Esophagus squamous epithelium (tissue), 5 donors: ENCODE measurements at places on chromosomes 3 and 15. TPM values are rescaled to one million over a fixed set of nuclear protein-coding genes. Genes with fewer than 3 reads are reported as not detected.

DNA sequence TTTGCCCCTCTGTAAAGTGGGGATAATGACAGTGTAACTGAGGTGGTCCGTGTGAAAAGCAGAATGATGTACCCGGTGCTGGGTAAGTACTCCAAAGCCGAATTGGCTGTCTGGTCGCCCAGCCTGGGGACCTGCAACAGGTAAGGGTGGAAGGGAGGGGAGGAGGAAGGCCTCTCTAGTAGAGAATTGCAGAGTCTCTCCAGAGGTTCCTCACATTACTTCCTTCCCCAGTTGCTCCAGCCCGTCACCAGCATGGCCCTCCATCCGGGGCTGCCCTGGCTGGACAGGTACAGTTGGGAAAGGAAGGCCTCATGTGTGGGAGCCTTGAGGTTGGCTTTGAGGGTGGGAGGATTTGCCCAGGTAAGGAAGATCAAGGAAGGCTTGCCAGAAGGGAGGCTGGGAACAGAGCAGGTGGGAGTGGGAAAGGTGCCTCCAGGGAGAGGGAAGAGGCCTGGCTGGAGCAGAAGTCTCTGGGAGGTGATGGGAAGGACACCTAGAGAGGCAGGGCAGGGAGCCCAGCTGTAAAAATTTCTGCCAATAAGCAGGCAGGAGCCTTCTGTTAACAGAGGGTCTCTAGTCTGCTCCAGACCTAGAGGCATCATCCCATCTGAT, 1.7 kb upstream of the PSTPIP1 start:
- no peak for DNase-seq

Gene MRPS11
- 23.7 TPM for total RNA-seq

DNA sequence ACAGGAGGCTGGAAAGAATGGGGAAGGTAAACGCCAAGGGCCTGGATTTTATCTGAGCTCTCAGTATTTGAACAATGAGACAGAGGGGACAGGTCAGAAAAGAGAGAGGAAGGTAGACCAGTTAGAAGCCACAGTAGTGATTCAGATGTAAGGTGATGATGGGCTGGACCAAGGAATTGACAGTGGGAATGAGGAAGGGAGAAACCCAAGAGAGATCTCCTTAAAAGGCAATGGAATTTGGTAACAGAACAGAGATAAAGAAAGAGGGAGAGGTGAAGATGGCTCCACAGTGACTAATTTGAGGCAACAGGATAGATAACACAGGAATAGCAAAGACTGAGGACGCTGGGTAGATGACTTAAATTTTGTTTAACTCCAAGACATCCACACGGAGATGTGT, 11.4 kb upstream of the HEG1 start:
- no peak for DNase-seq

GRCh38 chr3:143165211-143165610, 45.6 kb downstream of the CHST2 start:
- DNase-seq: no peak

Gene OGG1
- total RNA-seq: 9.8 TPM

DNA sequence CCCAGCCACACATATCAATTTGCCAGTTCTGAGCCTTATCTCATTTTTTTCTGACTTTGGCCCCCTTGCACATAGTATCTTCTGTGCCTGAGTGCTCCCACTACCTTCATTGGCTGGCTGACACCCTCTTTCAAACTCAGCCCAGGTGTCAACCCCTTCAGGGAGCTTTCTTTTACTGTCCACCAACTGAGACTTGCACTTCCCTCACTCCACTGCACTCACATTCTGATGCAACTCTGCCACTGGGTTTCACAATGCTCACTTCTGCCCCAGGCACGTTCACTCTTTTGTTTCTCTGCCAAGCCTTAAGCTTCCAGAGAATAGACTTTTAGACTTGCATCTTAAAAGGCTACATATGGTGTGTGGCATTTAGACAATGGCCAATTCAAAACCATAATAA, 101.5 kb upstream of the CBLB start:
- no peak for DNase-seq

DNA sequence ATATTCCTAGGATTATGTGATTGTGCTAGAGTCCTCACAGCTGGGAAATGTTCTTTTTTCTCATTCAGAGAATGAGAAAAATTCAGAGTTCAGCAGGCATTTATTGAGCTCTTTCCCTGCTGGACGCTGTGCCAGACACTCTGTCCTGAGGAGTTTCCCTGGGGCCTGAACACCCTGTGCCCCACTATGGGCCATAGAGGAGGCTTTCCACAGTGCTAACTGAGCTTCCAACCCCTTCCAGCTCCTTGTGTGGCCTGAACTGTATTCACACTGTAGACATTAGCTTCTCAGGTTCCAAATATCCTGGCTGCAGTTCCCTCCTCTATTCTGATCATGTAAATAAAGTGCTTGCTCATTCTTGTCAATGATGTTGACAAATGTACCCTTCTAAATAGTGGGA, 10.0 kb downstream of the ABHD2 start:
- no peak for DNase-seq

Gene POPDC2
- 0.18 TPM for total RNA-seq

Gene LMAN1L
- total RNA-seq: not detected

Gene TM4SF18
- total RNA-seq: 2.1 TPM

Gene LCMT2
- total RNA-seq: 5.2 TPM

Gene CLDN18
- total RNA-seq: not detected

Gene SSUH2
- 0.13 TPM for total RNA-seq

- DNase-seq: no peak
These were observed 17.2 kb upstream of the ADIPOQ start for GRCh38 chr3:186825294-186825821.

Gene GTF2E1
- 7.6 TPM for total RNA-seq

GRCh38 chr15:29434280-29434679, 164.7 kb upstream of the NSMCE3 start:
- no peak for DNase-seq

Gene LSAMP
- total RNA-seq: 5.5 TPM

- no peak for DNase-seq
These were observed 108.9 kb upstream of the BNIP2 start for GRCh38 chr15:59797756-59798604.

Gene NMB
- total RNA-seq: 20.6 TPM

Gene IL17RE
- 12.6 TPM for total RNA-seq

DNA sequence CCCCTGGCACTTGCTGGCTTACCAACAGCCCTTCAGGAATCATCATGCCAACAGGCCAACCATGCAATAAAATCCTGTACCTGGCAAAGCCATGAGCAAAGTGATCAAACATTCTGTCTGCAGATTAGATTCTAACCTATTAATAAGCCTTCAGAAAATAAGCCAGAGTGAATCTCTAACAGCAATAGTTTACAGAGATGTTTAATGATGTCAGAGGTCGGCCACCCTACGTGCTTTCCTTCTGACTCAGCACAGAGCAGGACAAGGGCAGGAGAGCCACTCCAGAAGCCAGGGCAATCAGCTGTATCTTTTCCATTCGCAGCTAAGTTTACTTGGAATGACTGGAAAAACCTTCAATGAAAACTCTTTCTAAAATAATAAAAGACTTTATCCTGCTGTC, 13.1 kb downstream of the COL8A1 start:
- no peak for DNase-seq

DNA sequence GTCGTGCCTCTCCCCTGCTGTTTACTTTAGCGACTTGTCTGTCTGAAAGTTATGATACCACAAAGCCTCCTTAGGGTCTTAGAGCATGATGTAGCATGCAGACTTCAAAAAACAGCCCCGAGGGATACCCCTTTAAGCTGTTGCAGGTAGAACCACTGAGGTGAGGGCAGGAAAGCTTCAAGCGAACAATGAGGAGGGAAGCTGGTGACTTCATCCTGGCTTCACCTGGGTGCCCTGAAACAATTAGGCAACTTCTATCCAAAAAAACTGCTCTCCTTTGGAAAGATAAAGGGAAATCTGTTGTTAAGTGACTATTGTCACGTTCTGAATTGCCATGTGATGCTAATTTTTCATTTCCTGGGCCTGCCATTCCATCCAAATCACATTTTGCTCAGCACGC, 231.6 kb downstream of the SOX2 start:
- no peak for DNase-seq

Gene CMSS1
- total RNA-seq: 10.5 TPM

DNA sequence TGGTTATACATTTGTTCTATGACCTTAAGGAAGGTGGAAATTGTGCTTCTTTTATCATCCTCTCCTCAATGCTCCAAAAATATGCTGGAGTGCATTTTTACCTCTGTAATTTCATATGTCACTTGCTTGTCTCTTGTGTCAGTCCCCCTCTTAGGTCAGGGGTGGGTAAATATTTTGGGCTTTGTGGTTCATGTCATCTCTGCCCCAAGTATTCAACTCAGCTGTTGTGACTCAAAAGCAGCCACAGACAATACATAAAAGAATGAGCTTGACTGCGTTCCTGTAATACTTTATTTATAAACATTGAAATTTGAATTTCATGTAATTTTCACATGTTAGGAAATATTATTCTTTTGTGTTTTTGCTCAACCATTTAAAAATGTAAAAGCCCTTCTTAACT, 60.4 kb upstream of the SLC24A5 start:
- DNase-seq: no peak

GRCh38 chr3:189212681-189213080, 40.9 kb downstream of the TPRG1 start:
- no peak for DNase-seq

Gene AHSG
- not detected for total RNA-seq

Gene CRYBG3
- total RNA-seq: 21.5 TPM

DNA sequence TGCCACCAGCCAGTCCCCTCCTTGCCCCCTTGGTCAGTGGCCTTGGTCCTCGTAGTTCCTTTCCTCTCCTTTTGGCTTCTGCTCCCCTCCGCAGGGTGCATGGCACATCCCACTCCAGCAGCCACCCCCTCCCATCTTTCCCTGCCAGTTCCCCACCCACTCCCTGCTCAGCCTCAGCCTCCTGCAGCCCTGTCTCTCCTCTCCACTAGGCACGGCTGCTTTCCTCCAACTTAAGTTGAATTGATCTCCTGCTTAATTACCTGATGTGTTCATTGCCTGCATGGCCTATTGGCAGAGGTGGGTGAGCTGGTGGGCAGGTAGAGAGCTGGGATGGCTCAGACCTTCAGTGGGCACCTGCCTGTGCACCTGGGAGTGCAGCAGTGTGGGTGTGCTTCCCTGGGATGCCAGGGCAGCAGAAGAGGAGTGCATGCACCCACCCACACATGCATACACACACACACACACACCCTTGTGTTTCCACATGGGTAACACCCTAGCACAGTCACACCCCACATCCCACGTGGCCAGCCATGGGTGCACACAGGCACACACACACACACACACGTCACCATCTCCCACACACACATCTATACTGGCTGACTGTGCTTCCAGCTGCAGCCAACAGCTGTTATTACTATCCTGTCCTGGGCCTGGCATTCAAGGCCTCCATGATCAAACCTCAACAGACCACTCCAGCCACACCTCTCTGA, 30.9 kb downstream of the C3orf18 start:
- no peak for DNase-seq

DNA sequence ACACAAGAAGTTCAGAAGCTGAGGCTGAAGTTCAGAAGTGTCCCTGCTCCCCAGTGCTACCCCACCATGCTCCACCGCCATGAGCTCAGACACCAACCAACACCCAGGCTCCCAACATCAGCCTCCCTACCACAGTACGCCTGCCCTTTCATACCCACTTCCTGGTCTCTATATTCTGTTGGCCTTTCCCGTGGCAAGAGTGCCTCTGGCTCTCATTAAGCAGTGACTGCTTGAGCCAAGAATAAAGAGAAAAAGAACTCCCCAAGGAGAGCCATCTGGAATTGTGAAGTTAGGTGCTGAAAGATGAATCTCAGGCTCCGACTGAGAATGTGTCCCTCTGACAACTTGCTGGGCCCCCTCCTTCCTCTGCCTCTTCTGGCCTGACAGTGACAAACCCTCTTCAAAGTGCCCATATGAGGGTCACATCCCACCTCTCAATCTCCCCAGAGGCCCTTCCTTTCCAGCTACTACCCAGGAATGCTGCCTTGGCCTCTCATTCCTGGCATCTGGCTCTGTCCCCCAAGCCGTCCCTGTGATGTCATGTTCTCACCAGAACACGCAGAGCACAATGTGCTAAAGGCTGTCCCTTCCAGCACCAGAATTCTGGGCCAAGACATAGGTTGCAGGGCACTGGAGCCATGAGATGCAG, 306.8 kb downstream of the NTRK3 start:
- DNase-seq: no peak

- no peak for DNase-seq
These were observed 8.3 kb downstream of the ANXA2 start for GRCh38 chr15:60389261-60390077.

DNA sequence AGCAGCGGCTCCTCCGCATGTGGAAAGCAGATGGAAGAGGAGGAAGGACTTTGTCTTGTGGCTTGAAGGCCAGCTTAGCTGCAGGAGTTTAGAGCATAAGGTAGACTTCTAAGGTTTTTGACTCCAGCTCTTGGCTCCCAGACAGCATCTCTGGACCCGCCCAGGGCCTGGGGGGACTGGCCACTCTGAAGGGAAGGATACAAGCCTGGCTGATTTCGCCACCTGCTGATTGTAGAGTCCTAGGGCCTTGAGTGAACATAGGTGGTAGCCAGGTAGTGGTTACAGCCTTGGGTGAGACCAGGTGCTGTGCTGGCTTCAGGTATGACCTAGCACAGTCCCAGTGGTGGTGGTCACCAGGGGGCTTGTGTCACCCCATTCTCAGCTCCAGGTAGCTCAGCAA, 48.4 kb upstream of the RPL35A start:
- no peak for DNase-seq

Gene ZNF80
- not detected for total RNA-seq

DNA sequence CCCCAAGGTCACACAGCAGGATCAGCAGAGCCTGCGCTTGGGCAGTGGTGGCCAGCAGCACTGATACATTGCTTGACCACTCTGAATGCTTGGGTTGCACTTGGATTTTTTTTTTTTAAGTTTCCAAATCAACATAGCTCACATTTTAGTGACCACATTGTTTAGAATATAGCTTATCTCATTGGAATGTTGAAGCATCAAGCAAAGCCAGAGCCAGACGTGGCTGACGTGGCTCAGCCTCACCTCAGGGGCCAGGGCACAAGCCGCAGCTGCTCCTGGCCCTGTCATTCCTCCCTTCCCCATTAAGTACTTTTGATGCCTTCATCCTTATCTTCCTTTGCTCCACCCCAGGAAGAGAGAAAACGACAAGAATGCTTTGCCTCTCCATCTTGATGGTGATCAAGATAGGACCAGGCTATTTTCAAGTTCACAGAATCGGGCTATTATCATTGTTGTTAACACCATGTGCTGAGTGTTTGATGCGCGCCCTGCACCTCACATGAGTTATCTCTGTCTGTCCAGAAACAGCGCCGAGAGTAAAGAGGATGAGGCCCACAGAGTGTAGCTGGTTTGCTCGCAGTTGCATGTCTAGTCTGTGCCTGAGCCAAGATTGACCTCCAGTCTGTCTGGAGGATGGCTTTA, 75.8 kb downstream of the AAGAB start:
- no peak for DNase-seq

DNA sequence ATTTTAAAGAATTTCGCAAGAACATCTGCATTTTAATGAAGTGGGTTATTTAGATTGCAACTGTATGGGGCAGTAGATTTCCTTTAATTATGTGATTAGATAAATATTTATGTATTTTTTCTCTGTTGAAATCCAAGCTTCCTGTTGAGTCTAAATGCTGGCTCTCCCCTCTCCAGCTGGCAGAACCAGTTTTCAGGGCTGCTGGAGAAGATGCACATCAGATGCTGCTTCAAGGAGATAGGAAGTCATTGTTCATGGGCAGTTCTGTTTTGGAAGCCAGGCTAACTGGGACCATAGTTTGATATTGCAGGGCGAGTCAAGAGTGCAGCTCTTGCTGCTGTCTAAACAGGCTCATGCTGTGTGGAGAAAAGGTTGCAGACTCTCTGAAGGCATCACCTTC, 97.4 kb downstream of the SLC9A9 start:
- no peak for DNase-seq

- DNase-seq: no peak
These were observed 87.6 kb downstream of the BDH1 start for GRCh38 chr3:197468167-197468566.

- no peak for DNase-seq
These were observed 78.7 kb downstream of the MITF start for GRCh38 chr3:69817988-69818387.

Gene WNT5A
- 32.6 TPM for total RNA-seq
